Naive thymus-derived CD8-positive, alpha-beta T cell (primary cell): ENCODE measurements at places on chromosomes 2 and 18. TPM values are rescaled to one million over a fixed set of nuclear protein-coding genes. Genes with fewer than 3 reads are reported as not detected.

The CEBPZ gene
- polyA plus RNA-seq, result 24.3 TPM

DNA sequence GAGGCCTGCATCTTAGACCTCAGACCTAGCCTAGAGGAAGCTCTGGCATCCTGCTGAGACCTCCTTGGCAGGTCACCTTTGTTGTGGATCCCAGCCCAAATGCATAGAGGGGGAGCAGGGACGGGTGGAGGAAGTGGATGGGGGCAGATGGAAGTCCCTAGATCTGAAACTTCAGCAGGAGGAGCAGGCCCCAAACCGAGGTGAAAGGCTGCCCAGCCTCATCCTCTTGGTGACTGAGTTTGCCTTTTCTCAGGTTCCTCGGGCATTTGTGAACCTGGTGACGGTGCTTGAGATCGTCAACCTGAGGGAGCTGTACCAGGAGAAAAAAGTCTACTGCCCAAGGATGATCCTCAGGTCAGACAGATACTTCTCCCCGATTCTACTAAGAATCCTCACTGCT, 86.3 kb downstream of the PLB1 start:
- DNase-seq, result no peak
- H3K27ac ChIP-seq, result no peak overlapping the region
- H3K4me1 ChIP-seq, result peaks cover 17% of the 10 kb centered on the region

DNA sequence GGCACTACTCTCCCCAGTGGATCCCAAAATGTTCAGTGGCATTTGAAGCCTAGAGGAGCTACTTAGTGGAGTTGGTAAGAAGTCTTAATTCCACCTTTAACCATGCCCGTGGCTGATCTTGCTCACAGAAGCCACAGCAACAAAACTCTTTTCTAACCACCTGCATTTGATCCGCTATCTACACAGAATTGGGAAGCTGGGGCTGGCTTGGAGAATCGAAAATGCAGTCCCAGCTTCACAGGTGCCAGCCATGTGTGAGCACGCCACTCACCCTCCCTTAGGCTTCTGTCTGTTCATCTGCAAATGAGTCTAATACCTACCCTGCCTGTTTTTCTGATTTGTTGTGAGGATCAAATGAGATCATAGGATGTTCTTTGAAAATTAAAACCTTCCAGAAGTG, 182.6 kb downstream of the BCL11A start:
- H3K27ac ChIP-seq, result no peak overlapping the region
- peak overlapping the region; percentile 16 for H3K4me3 ChIP-seq
- peaks cover 2% of the 10 kb centered on the region for H3K27me3 ChIP-seq
- no peaks in the 10 kb centered on the region for H3K36me3 ChIP-seq

DNA sequence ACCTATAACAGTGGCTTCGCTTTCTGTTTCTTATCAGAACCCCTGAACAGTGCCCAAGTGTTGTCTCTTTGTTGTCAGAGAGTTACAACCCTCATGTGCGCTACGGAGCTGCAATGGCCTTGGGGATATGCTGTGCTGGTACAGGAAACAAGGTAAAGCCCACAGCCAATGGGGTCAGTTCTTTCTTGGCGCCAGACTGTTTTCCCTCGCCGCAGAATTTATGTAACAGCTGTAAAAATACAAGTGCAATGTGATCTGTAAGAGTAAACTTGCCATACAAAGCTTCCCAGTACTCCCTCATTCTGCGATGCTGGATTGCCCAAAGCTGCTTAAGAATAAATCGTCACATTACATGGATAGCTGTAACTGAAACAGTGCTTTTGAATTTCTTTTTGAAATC, 13.9 kb upstream of the HTR2B start:
- DNase-seq, result no peak
- no peak overlapping the region for H3K27ac ChIP-seq
- peaks cover 34% of the 10 kb centered on the region for H3K36me3 ChIP-seq
